Kidney (tissue), 22 donors: ENCODE measurements at places on chromosomes 12 and 14. TPM values are rescaled to one million over a fixed set of nuclear protein-coding genes. Genes with fewer than 3 reads are reported as not detected.

Gene TAPBPL
- total RNA-seq = 44.7 TPM

Gene RNF212B
- total RNA-seq = not detected

DNA sequence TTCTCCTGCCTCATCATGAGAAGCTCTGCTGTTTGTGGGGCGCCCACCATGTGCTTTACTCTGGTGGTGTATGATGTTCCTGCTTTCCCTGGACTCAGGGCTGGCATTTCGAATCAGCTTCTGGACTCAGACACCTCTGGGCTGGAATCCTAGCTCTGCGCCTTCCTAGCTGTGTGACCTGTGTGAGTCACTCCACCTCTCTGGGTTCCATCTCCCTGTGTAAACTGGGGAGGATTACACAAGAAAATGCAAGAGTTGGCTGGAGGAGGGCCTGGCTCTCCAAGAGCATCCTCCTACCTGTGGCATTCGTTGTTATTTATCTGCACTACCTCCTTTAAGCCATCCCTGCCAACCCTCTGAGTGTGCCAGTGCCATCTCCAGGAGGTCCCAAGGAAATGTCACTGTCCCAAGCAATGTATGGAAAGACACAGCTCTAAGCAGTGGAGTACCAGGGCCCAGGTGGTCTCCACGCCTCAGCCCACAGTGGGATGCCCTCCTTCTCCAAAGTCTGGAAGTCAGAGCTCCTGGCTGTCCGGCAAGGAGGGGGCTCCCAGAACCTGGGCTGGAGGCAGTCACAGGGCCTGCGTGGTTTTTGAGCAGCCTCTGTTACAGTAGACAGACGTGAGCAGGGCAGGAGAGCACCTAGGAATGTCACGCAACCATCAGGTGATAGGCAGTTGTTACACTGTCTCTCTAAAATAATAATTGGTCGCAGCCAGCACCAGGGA, 7.3 kb upstream of the TNFAIP2 start:
- H3K4me3 ChIP-seq = no peak overlapping the region
- H3K27me3 ChIP-seq = no peaks in the 10 kb centered on the region
- no peak for DNase-seq

DNA sequence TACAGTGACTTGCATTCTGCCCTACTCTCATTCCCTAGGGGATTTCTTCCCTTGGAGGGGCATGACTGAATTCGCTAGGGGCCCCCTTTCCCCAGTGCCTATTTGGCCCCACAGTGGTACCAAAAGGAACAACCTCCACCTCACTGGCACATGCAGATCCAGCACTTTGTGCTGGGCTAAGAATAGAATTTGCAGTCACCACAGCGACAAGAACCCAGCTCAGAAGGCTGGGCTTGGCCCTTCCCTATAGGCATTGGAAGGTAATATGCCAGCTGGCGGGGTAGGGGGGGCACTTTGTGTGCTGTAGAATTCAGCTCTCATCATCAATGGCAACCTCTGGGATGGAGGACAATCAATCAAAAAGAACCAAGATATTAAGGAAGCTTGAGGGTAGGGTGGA, 13.9 kb downstream of the BAZ2A start:
- no peaks in the 10 kb centered on the region for H3K4me1 ChIP-seq
- no peaks in the 10 kb centered on the region for H3K27me3 ChIP-seq
- peaks cover 49% of the 10 kb centered on the region for H3K36me3 ChIP-seq
- no peak for DNase-seq

- H3K4me1 ChIP-seq = no peaks in the 10 kb centered on the region
- H3K36me3 ChIP-seq = no peaks in the 10 kb centered on the region
- H3K27ac ChIP-seq = no peak overlapping the region
- no peak overlapping the region for H3K4me3 ChIP-seq
Observed at GRCh38 chr12:97923546-97923945, 460.9 kb downstream of the RMST start.

GRCh38 chr14:30214014-30214413, 286.4 kb upstream of the PRKD1 start:
- DNase-seq = no peak
- no peaks in the 10 kb centered on the region for H3K36me3 ChIP-seq
- H3K4me1 ChIP-seq = no peaks in the 10 kb centered on the region
- H3K4me3 ChIP-seq = no peak overlapping the region
- no peaks in the 10 kb centered on the region for H3K27me3 ChIP-seq

DNA sequence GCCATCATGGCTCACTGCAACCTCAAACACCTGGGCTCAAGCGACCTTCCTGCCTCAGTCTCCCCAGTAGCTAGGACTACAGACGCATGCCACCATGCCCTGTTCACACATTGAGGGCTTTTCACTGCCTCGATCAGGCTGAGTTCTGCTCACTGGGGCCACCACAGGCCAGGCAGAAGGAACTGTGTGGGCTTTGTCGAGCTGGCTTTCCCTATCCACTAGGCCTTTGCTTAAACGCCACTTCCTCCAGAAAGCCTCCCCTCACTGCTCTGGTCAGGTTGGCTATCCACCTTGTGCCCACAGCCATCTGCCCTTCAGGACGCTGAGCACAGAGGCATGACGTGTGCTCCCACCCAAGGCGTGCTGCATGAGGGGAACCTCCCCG, 45.2 kb downstream of the MLXIP start:
- peaks cover 11% of the 10 kb centered on the region for H3K36me3 ChIP-seq
- H3K27ac ChIP-seq = no peak overlapping the region
- H3K4me3 ChIP-seq = no peak overlapping the region
- no peak for DNase-seq
- H3K4me1 ChIP-seq = peaks cover 27% of the 10 kb centered on the region

DNA sequence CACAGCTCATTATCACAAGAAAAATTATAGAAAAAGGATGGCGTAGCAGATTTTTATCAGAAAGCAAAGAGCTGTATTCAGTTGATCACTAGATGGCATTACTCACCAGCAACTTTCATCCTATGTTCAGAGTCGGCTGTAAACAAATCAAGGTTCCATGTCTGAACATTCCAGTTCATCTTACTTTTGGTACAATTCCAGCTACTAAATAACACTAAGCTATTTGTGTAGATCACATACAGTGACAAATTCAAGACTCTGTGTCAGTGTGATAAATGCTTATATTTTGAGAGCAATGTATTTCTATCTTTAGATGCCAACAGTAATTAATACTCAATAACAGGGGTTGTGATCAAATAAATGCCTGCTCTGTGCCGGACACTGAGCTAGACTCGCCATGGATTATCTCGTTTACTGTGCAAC, 30.1 kb downstream of the NRDE2 start:
- H3K27me3 ChIP-seq = no peaks in the 10 kb centered on the region
- H3K4me1 ChIP-seq = peaks cover 10% of the 10 kb centered on the region
- peak overlapping the region; percentile 1 for H3K27ac ChIP-seq
- H3K36me3 ChIP-seq = peaks cover 12% of the 10 kb centered on the region
- no peak overlapping the region for H3K4me3 ChIP-seq

DNA sequence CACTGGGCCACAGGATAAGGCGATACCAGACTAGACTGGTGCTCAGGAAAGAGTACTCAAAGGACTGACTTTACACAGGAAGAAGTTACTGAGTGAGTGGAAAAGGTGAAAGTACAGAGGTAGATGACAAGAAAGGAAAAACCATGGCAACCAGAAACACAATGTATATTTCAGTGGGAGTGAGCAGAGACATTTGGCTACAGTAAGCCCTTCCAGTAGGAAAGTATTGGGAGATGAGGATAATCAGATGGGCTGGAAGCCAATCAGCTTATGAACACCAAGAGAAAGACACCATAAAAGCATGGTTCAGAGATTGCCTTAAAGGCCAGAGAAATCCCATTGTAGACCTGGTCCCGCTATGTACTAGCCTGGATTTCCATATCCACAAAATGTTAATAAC, 51.6 kb downstream of the TMTC1 start:
- no peaks in the 10 kb centered on the region for H3K36me3 ChIP-seq
- H3K27me3 ChIP-seq = no peaks in the 10 kb centered on the region
- DNase-seq = no peak
- no peak overlapping the region for H3K4me3 ChIP-seq
- no peak overlapping the region for H3K27ac ChIP-seq

GRCh38 chr12:64466178-64466577, 14.3 kb downstream of the TBK1 start:
- H3K27me3 ChIP-seq = no peaks in the 10 kb centered on the region
- H3K4me1 ChIP-seq = peaks cover 7% of the 10 kb centered on the region
- H3K4me3 ChIP-seq = no peak overlapping the region
- no peak for DNase-seq
- no peak overlapping the region for H3K27ac ChIP-seq
- peaks cover 6% of the 10 kb centered on the region for H3K36me3 ChIP-seq

GRCh38 chr14:58104808-58105207, 47.2 kb downstream of the ARMH4 start:
- H3K27me3 ChIP-seq = no peaks in the 10 kb centered on the region
- H3K36me3 ChIP-seq = no peaks in the 10 kb centered on the region
- DNase-seq = no peak
- no peaks in the 10 kb centered on the region for H3K4me1 ChIP-seq

GRCh38 chr12:29844667-29845066, 60.9 kb upstream of the TMTC1 start:
- no peaks in the 10 kb centered on the region for H3K36me3 ChIP-seq
- no peak overlapping the region for H3K4me3 ChIP-seq
- no peak for DNase-seq
- H3K4me1 ChIP-seq = no peaks in the 10 kb centered on the region
- H3K27ac ChIP-seq = no peak overlapping the region
- H3K27me3 ChIP-seq = no peaks in the 10 kb centered on the region

DNA sequence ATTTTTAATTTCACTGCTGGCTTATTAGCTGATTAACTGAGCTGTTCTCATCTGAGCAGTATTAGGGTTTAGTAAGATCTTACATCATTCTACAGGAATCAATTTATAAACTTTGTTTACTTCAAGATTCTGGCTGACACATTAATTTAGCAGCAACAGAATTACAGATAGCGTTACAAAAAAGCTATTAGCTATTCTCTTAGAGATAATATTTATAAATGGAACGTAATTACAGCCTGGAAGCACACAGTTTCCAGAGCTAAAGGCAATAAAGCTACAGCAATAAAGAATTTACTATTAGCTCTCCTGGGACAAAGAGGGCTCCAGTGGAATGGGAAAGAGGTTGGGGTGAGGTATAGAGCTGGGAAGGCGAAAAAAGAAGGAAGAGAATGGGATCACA, 34.7 kb downstream of the PDE6H start:
- H3K4me3 ChIP-seq = no peak overlapping the region
- no peaks in the 10 kb centered on the region for H3K4me1 ChIP-seq
- H3K36me3 ChIP-seq = no peaks in the 10 kb centered on the region

DNA sequence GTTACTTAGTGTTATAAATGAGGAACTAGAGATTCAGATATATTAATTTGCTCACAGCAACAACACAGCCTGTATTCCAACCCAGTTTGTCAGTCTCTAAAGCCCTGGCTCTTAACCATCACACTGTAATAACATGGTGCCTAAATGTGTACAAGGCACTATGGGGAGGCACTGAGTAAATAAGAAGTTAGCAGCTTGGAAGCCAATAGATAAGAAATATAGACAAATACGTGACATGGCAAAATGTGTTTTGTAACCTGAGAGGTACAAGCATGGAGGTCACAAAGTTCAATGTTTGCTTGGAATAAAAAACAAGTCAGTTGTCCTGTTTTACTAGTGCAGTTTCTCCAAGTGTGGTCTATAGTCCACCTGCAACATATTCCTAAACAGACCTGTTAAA, 16.3 kb upstream of the SLCO1A2 start:
- H3K27ac ChIP-seq = no peak overlapping the region
- no peaks in the 10 kb centered on the region for H3K36me3 ChIP-seq
- H3K27me3 ChIP-seq = no peaks in the 10 kb centered on the region
- DNase-seq = no peak
- no peak overlapping the region for H3K4me3 ChIP-seq
- no peaks in the 10 kb centered on the region for H3K4me1 ChIP-seq

GRCh38 chr12:25322918-25323531, 72.3 kb upstream of the KRAS start:
- H3K36me3 ChIP-seq = no peaks in the 10 kb centered on the region
- no peak overlapping the region for H3K4me3 ChIP-seq
- no peak overlapping the region for H3K27ac ChIP-seq
- no peaks in the 10 kb centered on the region for H3K4me1 ChIP-seq

DNA sequence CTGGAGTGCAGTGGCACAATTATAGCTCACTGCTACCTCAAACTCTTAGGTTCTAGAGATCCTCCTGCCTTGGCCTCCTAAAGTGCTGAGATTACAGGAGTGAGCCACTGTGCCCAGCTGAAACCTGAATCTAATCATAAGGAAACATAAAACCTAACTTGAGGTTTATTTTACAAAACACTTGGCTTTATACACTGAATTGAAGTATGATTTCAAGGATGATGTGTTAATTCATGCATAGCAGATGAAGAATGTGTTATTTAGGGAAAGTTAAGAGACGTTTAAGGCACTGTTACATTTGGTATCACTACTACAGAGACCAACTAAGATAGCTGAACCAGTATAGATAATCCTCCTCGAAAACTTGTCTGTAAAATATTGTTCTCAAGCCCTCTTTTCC, 6.4 kb downstream of the DICER1 start:
- DNase-seq = no peak
- H3K4me1 ChIP-seq = peaks cover 14% of the 10 kb centered on the region

DNA sequence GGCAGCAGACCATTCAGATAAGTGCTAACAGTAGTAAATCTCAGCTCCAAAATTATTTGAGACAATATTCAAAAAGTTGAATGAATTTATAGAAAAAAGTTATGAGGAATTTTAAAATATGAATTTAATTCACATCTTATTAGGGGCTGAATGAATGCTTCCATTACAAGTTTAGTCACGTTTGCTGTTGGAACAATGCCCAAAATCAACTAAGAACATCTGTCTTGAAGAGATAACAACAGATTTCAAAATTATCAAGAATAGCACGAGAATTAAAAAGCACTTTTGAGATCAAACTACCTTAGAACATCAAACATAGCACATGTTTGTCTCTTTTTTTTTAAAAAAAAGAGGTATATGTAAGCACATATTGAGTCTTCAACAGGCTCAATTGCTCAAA, 115.4 kb upstream of the PPFIA2 start:
- H3K4me1 ChIP-seq = peaks cover 4% of the 10 kb centered on the region
- no peaks in the 10 kb centered on the region for H3K36me3 ChIP-seq
- H3K4me3 ChIP-seq = no peak overlapping the region

DNA sequence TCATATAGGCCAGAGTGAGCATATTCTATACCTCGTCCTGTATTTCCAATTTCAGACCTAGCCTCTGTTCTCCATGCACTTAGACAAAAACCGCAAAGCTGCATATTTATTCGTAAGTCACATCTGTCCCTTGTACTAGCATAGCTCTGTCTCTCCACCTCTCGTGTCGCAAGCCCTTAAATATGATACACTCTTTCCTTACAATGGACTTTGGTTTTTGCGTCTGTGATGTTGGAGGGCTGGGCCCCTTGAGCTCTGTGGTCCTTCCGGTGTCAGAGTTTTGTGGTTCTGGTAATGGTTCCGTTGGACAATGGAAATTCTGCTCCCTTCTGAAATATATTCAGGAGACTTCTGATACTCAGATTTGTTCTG, 11.3 kb downstream of the PRKCH start:
- H3K4me3 ChIP-seq = no peak overlapping the region
- no peak for DNase-seq
- no peaks in the 10 kb centered on the region for H3K36me3 ChIP-seq
- no peaks in the 10 kb centered on the region for H3K27me3 ChIP-seq
- peaks cover 2% of the 10 kb centered on the region for H3K4me1 ChIP-seq
- H3K27ac ChIP-seq = no peak overlapping the region

DNA sequence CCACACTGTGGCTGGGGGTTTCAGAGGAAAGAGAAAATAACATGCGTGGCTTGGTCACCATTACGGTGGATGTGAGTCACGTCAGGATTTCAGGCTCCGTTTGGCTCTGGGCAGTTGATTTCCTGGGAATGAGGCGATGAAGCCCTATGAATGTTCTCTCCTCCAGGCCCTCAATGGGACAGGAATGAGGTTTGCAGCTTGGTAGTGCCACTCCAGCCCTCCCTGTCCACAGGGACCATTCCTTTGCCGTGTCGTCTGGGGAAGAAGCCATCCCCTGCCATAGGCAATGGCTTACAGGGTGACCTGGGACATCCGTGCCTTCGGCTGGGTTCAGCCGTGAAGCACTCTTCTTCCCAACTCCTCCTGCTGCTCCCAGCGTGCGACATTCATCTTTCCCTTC, 95.0 kb downstream of the FBXL14 start:
- H3K27ac ChIP-seq = no peak overlapping the region
- no peak overlapping the region for H3K4me3 ChIP-seq
- H3K4me1 ChIP-seq = peaks cover 4% of the 10 kb centered on the region
- no peaks in the 10 kb centered on the region for H3K36me3 ChIP-seq
